Activated naive CD8-positive, alpha-beta T cell treated with anti-CD3 and anti-CD28 coated beads, Interleukin-2, amount 10 ng/mL, durations not matched to agents 7 days and 5 days (primary cell): ENCODE measurements at places on chromosomes 1 and 21.

DNA sequence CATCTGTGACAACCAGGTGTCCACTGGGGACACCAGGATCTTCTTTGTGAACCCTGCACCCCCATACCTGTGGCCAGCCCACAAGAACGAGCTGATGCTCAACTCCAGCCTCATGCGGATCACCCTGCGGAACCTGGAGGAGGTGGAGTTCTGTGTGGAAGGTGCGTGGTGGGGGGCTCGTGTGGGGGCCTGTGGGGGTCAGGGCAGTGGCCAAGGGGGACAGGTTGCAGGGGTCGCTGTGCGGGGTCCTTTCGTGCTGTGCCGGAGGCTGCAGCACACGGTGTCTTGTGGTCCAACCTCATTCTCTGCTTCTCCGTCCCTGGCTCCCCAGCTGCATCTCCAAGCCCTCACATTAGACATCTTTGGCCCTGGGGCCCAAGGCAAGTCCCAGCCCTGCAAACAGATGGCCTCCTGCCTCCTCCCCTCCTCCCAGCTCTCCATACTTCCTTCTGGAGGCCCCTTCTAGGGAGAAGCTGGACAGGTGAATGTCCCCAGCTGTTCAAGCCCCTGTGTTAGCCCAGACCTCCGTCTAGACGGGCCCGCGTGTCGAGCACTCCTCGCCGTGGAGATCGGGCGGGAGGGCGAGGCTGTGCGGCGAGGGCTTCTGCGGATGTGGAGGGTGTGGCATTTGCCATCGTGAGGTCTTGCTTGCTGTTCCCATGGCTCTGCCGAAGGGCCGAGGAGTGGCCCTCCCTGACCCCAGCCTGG is 2.5 kb downstream of the AGRN start:
- no peak for DNase-seq

GRCh38 chr21:42059141-42059540 is 12.0 kb upstream of the UMODL1 start:
- DNase-seq: no peak

DNA sequence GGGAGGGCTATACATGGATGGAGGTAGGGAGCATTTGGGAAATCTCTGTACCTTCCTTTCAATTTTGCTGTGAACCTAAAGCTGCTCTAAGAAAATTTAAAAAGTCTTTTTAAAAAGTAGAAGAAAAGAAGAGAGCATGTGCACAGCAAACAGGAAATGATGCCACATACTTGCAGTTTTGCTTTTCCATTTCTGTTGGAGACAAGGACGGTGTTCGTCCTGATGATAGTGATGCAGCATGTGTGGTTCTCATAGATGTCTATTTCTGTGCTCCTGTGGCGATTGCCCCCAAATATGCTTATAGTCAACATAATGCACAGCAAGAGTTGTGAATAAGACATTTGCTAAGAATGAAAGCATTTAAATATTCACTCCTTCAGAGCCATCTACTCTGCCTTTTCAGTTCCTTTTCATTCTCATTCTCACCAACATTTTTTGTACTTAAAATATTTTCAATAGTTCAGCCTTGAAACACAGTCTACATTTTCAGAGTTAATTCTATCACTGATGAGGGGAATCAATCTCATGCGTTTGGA is 66.6 kb downstream of the LRRC8C start:
- no peak for DNase-seq

- peak; percentile 75 for DNase-seq
Observed at GRCh38 chr1:109425391-109426280, 612 bp downstream of the PSMA5 start.

- DNase-seq: no peak
Observed at GRCh38 chr1:12565094-12565965, 52.7 kb downstream of the DHRS3 start.

- no peak for DNase-seq
Observed at GRCh38 chr1:85911742-85912141, 203.5 kb upstream of the ZNHIT6 start.

DNA sequence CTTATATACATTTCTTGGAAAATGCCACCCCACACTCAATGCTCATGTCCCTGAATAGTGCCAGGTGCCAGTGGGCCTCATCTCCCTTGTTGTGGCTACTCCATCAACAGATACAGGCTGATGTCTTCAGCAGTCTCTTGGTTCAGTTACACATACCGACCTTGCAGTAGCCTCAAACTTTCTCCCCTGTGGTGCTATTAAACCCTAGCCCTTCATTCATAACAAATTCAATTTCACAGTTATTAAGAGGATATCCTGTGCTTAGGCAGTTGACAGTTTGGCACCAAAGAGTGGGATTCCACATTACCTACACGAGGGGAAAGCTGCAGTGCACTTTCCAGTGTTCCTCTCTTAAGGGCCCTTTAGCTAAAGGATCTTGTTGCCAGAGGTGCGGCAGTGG is 35.9 kb upstream of the CAMK1G start:
- DNase-seq: no peak

DNA sequence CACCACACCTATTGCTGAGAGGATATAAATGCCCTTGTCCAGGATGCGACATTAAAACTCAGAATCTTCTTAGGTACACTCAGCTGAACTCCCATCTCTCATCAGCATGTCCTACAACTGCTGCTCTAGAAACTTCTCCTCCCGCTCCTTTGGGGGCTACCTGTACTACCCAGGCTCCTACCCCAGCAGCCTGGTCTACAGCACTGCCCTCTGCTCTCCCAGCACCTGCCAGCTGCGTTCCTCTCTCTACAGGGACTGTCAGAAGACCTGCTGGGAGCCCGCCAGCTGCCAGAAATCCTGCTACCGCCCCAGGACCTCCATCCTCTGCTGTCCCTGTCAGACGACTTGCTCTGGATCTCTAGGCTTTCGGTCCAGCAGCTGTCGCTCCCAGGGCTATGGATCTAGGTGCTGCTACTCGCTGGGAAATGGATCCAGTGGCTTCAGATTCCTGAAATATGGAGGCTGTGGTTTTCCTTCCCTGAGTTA is at the start of gene KRTAP13-4:
Gene KRTAP13-4, plus strand, starts transcription at position 51 of the 486 bp plus-strand sequence. Its CDS starts 56 bp downstream, at position 107.
- DNase-seq: no peak

GRCh38 chr1:244362476-244362875 is 89.2 kb downstream of the ADSS2 start:
- DNase-seq: no peak

DNA sequence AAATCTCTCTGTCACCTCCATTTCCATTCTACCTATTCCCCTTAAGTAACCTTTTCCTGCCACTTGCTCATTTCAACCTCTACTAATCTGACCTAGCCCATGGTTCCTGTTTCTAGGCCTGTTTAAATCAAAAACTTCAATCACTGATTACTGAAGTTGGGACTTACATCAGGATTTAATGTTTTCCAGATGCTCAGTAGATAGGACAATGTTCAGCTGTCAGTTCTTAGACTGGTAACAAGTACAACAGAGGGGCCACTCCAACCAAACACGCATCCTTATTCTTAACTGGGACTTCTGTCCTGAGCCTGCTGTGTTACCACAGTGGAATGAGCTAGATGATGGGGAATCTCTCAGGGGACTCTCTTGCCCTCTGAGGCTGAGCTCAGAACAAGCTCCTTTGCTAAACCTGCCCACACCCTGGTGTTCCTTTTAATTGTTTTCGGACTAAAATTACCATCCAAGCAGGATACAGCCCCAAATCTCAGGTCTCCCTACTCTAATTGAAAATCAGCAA is 974.6 kb downstream of the TTLL7 start:
- DNase-seq: no peak

DNA sequence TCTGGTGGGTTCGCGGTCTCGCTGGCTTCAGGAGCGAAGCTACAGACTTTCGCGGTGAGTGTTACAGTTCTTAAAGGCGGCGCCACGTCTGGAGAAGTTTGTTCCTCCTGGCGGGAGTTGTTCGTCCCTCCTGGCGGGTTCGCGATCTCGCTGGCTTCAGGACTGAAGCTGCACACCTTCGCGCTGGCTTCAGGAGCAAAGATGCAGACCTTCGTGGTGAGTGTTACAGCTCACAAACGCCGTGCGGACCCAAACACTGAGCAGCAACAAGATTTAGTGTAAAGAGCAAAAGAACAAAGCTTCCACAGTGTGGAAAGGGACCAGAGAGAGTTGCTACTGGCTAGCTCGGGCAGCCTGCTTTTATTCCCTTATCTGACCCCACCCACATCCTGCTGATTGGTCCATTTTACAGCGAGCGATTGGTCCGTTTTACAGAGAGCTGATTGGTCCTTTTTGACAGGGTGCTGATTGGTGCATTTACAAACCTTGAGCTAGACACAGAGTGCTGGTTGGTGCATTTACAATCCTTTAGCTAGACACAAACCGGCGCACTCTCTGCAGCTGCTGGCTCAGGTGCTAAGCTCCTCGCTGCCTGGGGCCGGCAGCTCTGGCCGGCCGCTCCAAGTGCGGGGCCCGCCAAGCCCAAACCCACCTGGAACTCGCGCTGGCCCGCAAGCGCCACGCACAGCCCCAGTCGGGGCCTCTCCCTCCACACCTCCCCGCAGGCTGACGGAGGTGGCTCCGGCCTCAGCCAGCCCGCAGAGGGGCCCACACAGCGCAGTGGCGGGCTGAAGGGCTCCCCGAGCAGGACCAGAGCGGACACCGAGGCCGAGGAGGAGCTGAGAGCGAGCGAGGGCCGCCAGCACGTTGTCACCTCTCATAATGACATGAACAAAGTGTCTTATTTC is 172.8 kb upstream of the KCTD3 start:
- no peak for DNase-seq
